NCI-H510A (cell line): ENCODE measurements at places on chromosomes 16 and 17.

DNA sequence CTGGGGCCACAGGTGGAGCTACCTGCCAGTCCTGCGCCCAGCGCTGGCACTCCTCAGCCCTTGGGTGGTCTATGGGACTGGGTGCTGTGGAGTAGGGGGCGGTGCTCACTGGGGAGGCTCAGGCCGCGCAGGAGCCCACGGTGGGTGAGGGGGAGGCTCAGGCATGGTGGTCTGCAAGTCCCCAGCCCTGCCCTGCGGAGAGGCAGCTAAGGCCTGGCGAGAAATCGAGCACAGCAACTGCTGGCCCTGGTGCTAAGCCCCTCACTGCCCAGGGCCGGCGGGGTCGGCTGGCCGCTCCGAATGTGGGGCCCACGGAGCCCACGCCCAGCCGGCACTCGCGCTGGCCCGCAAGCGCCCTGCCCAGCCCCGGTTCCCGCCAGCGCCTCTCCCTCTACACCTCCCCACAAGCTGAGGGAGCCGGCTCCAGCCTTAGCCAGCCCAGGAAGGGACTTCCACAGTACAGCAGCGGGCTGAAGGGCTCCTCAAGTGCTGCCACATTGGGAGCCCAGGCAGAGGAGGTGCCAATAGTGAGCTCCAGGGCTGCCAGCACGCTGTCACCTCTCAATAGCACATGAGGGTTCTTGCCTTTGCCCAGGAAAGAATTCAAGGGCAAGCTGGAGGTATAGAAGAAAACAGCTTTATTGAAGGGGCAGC is 11.0 kb upstream of the EEF2KMT start:
- DNase-seq = no peak

- DNase-seq = no peak
These were observed 304.4 kb downstream of the FOXL1 start for GRCh38 chr16:86882586-86883280.

GRCh38 chr16:27267037-27267677 is 1.4 kb downstream of the NSMCE1 start:
- DNase-seq = no peak

GRCh38 chr17:70987867-70988340 is 818.6 kb downstream of the KCNJ2 start:
- no peak for DNase-seq

DNA sequence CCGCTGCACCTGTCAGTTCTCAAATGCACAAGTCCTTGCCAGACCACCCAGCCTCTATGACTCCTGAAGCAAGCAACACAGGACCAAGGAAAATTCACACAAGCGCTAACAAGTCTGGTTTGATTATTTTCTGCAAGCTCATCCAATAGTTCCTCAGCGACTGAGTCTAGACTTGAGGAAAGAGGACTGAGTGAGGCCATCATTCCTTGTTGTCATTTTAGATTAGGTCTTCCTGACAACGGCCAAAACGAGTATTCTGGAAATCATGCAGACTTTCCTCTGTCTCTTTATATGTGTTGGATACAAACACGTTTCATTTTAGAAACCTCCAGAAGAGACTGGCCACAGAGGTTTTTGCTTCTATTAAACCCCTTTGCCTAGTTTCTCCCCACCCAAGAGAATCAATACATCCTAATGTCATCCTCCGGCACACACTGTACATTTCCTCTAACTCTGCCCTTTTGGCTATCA is 561 bp downstream of the CCDC47 start:
- DNase-seq = no peak

- DNase-seq = no peak
These were observed 4.4 kb downstream of the SMARCD2 start for GRCh38 chr17:63837962-63838600.

DNA sequence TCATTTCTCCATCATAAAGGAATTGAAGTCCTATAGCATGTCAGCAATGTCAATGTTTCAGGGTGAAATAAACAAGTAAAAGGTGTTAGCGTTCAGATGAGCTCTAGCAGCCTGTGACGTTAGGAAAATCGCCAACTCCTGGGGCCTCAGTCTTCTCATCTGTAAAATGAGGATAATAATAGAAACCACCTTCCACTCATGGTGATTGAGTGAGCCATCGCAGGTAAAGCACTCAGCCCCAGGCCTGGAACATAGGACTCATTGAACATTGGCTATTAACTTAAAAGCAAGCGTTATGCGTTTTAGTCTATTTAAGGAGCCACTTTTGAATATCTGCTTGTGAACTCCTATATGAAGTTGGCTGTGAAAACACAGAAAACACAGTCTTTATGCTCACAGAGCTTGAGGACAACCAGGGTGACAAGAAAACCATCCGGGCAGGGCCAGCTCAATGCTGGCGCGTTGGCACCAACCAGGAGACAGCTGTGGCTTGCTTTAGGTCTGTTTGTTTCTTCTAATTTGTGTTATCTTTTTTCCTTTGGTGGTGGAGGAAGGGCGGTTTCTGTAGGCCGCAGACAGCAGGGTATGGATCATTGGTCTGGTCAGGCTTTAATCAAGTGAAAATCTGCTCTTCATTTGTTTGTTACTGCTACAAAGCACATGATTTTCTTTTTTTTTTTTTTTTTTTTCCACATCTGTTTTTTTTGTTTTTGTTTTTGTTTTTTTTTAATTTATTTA is 35.7 kb upstream of the MED9 start:
- no peak for DNase-seq

DNA sequence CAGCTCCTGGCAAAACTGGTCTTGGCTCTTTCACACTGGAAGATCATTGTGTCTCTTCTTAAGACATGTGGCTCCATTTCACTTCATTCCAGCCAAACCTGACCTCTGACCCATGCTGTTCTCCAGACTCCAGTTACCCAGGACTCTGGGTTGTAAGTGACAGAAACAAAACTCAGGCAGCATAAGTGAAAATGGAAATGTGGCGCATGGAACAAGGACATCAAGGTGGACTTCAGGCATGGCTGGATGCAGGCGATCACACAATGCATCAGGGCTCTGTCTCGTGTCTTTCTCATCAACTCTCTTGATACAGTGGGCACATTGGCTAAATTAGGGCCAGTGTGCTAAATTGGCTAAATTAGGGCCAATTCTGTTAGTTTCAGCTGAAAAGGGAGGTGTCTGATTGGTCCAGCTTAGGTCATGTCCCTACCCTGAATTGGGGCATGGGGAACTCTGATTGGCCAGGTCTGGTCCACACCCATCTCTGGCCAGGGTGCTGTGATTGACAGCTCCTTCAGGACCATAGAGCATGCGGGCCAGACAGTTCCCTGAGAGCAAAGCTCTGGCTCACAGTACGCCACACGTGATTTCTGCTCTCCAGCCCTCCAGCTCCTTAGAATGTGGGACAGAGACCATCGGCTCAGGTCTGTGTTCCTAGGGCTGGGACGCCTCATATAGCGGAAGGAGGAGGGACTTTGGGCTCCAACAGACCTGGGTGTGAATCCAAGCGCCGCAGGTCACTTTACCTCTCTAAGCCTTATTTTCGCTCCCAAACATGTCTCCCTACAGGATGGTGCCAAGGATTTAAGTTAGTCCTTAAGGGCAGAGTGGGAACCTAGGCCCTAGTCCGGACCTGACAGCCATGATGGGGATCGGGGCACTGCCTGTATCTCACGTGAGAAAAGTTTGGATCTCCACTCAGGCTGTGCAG is 17.5 kb downstream of the SOCS1 start:
- no peak for DNase-seq

- no peak for DNase-seq
These were observed 12.7 kb downstream of the CYGB start for GRCh38 chr17:76524598-76525512.

- no peak for DNase-seq
These were observed 8.0 kb downstream of the CACNG5 start for GRCh38 chr17:66842959-66843358.

GRCh38 chr17:30823421-30823820 is 1.1 kb downstream of the CRLF3 start:
- DNase-seq = no peak

GRCh38 chr16:19607616-19608280 is 52.2 kb downstream of the VPS35L start:
- no peak for DNase-seq

GRCh38 chr17:58280480-58281217 is at the start of gene MPO:
TSS of gene MPO (minus strand) at chr17:58280935. CDS start at chr17:58280758, 177 bp downstream.
- no peak for DNase-seq

- DNase-seq = no peak
These were observed 19.9 kb downstream of the ZCCHC14 start for GRCh38 chr16:87472935-87473334.

DNA sequence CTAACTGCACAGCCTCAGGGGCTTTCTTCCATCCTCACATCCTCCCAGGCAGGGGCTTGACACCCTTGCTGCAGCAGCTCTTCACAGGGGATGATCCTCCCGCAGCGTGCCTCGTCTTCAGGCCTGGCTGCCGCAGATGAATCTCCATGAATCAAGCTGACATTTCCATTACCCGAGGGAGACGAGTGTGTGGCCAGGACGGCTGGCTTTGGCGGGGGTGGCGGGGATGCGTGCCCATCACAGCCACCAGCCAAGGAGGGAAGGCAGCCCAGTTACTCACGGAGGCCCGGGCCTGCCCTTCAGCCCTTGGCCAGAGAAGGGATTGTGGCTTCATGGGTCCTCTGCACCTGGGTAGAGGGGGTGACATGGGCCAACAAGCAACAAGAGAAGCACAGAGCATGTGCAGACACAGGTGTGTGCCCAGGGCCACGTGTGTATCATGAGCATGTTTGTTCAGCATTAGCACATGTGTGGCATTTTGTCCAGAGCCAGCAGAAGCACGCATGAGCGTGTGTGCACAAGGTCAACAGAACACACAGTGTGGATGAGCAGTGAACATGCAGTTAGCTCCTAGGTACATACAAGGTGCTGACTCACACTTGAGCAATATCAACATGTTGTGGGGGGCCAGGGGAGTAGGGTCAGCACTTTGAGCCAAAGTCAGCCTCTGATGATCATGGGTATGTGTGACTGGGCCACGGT is 236.4 kb downstream of the KATNIP start:
- DNase-seq = no peak

DNA sequence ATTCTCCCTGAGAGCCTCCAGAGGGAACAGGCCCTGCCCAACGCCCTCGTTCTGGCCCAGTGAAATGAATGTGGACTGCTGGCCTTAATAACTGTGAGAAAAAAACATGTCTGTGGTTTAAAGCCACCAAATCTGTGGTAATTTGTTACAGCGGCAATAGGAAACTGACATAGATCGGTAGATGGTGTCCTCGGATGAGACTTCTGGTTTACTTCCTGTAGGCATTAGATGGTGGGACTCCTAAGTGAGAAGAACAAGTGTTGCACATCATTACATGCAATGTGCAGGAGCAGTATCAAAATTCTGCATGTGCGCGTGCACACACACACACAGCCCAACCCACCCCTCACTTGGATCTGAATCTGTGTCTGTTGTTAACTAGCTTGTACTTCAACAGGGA is 42.0 kb downstream of the CDK5R1 start:
- no peak for DNase-seq

GRCh38 chr16:5412731-5413130 is 315.1 kb upstream of the EEF2KMT start:
- no peak for DNase-seq

- no peak for DNase-seq
These were observed 24.4 kb upstream of the SEC14L1 start for GRCh38 chr17:77116371-77116860.

DNA sequence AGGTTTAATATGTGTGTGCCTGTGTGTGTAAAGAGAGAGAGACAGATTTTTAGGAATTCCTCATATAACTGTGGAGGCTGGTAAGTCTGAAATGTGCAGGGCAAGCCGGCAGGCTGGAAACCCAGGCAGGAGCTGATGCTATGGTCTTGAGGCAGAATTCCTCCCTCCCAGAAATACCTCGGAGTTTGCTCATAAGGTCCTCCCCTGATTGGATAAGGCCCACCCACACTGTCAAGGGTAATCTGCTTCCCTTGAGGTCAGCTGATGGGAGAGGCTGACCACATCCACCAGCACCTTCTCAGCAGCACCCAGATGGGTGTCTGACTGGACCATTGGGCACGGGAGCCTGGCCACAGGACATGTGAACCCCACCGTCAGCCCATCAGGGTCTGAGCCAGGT is 42.4 kb downstream of the C16orf95 start:
- no peak for DNase-seq

DNA sequence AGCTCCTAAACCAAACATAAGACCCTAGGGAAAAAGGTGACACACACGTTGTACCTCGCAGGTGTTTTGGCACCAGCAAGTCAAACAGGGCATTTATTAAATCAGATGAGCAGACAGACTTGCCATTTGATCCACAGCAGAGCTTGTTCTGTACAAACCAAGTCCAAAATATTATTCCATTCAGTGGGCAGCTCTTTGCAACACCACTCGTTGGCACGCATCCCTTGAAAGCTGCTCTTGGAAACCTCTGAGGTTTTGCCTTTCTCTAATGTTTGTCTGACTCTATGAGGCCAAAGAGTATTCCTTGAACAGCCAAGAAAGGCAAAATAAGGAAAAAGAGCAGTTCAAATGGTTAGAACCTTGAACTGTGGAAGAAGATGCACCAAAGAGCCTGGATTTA is 12.7 kb downstream of the TMEM100 start:
- DNase-seq = no peak

DNA sequence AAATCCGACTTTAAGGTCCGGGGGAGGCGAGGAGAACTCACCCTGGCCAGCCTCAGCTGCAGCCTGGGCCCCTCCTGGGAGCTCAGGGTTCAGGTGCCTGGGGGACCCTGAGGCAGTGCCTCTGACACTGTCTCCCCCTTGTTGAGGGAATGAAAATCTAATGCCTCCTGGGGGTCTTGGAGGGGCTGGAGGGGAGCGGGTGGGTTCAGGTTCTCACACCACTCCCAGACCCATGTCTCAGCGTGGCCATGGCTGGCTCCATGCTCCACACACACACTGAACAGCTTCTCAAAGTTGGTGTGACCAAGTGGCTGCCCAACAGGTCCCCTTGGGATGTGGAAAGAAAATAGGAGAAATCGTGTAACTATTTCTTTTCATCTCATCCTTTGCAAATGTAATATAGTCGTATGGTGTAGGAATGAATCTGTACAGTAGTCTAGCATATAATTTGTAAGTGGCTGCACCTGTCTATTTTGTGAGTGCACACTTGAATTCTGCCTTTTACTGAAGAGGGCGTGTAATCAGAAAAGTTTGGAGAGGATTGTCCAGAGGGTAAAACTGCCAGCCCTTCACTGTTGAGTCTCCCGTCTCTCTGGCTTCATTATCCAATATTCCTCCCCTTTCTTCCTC is 788 bp upstream of the PRCD start:
- no peak for DNase-seq

DNA sequence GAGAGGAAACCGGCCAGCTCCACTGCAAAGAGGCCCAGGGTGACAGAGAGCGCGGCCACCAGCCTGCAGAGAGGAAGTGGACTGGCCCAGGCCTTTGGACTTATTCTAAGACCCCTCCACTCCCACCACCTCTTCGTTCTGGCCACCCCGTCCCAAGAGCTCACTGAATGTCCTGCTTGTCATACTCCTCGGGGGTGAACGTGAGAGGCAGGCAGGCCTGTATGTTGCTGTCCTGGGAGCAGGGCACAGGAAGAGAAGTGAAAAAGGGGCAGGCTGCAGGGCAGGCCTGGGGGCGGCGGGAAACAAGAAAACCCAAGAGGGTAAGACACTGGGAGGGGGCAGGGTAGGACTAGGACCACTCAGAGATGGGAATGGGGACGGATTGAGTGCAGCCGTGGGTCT is 384 bp downstream of the TMEM107 start:
- DNase-seq = no peak
